ENCODE measurements at places on chromosomes 6 and 20. TPM values are rescaled to one million over a fixed set of nuclear protein-coding genes. Genes with fewer than 3 reads are reported as not detected.

DNA sequence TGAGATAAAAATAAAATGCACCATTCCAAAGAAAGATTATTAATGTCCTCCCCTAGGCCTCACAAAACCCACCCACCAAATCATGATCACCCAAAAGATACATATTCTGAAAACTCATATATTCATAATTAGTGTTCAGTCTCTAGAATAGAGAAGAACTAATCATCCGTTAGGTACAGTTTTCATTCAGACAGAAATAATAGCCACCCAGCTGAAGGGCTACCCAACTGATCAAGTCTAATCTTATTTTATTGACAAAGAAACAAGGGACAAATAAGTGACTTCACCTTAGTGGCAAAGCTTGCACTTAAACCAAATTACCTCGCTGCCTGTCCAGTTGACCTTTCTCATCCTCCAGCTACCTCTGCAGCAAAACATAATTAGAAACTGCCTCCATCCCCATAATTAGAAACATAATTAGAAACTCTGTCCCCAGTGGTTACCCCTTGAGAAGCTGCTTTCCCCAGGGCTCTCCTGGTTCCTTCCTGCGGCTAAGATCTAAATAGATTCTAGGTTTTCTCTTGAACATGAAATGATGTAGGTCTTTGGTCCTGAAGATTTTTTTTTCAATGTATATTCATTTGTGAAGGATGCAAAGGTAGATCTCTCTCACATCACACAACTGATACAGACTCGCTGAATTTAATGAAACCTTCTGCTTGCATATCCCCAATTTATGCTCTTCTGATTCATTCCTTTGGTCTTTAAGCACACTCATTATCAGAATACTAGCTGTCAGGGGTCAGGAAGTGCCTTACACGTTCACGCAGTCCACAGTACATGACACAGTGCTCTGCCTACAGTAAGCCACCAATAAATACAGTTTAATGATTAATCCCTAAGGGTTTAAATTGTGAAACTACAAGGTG lies 46.3 kb downstream of the HBS1L start:
- H3K27ac ChIP-seq = no peak overlapping the region
- DNase-seq = no peak
- peaks cover 4% of the 10 kb centered on the region for H3K4me1 ChIP-seq
- H3K36me3 ChIP-seq = peaks cover 4% of the 10 kb centered on the region
- H3K27me3 ChIP-seq = no peaks in the 10 kb centered on the region

DNA sequence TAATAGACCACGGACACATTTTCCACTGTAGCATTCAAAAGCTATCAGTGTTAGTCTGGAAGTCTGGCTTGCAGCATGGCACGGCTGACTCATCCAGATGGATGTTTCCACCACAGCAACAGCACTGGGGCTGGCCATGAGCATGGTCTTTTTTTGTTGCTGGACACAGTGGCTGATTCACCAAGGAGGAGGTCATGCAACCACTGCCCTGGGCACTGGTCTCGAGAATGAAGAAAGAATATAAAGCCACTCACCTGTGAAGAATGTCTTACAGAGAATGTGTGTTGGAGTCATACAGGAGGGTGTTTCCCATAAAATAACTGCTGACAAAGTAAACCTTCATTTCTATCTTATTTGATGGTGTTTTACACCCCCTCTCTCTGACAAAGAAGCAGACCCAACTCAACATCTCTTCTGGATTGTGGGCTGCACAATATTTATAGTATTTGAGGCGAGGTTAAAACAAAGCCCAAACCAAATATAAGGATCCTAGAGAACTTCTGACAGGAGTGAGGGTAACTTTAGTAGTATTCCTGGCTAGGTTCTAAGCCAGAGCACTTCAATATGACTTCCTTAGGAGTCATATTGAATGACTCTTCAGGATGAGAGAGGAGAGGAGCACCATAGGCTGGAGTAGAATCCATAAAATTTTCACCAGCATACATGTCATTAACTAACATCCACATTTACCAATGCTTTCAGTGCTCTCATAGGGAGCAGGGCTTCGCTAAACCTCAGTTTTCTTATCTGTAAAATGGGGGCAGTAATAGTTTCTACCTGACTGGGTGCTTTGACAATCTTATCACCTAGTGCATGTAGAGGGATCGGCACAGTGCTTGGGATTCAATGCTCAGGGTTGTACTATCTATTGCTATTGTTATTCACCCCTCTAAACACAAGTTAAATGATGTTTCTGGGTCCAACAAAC lies 121.4 kb downstream of the KIF13A start:
- H3K4me3 ChIP-seq = no peak overlapping the region
- no peaks in the 10 kb centered on the region for H3K27me3 ChIP-seq
- DNase-seq = no peak
- H3K27ac ChIP-seq = no peak overlapping the region

DNA sequence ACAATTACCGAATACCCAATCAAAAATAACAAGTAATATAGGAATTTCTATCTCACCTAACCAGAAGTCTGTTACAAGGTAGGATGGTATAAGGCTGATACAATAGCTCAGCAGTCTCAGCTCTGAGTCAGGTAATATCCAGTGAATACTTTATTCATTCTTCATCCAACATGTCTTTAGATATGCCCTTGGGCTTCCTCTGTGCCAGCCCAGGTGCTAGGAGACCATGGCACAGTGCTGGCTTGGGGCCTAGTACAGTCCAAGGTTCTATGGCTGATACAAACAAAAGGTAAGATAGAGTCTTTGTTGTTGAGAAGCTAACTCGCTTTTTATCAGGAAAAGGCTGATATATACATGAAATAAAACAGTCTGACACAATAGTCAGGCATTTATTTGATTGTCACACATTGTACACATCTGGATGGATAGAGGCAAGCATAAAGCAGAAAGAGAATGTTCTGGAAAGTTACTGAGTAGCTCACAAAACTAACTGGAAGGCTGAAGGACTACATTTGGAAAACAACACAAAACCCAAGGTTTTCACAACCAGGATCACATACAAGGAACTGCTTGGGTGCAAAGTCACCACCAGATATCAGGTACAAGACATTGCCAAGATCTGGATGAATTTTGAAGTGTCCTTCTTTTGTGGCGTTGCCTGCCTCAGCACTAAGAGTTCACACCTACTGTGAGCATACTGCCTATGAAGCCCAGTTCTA lies 110.4 kb upstream of the SCAF8 start:
- no peak overlapping the region for H3K4me3 ChIP-seq
- no peak for DNase-seq
- H3K4me1 ChIP-seq = peaks cover 15% of the 10 kb centered on the region
- H3K27me3 ChIP-seq = peaks cover 5% of the 10 kb centered on the region
- no peak overlapping the region for H3K27ac ChIP-seq
- H3K36me3 ChIP-seq = peaks cover 3% of the 10 kb centered on the region

- peaks cover 29% of the 10 kb centered on the region for H3K27me3 ChIP-seq
- no peak for DNase-seq
- peaks cover 2% of the 10 kb centered on the region for H3K4me1 ChIP-seq
- H3K4me3 ChIP-seq = no peak overlapping the region
- H3K27ac ChIP-seq = no peak overlapping the region
- no peaks in the 10 kb centered on the region for H3K36me3 ChIP-seq
Measured at GRCh38 chr6:161963634-161964234, 689.9 kb upstream of the AGPAT4 start.

- H3K36me3 ChIP-seq = no peaks in the 10 kb centered on the region
- H3K4me3 ChIP-seq = no peak overlapping the region
- H3K4me1 ChIP-seq = no peaks in the 10 kb centered on the region
- H3K27me3 ChIP-seq = peaks cover 4% of the 10 kb centered on the region
- DNase-seq = no peak
Measured at GRCh38 chr20:24670341-24670872, 201.0 kb downstream of the SYNDIG1 start.

DNA sequence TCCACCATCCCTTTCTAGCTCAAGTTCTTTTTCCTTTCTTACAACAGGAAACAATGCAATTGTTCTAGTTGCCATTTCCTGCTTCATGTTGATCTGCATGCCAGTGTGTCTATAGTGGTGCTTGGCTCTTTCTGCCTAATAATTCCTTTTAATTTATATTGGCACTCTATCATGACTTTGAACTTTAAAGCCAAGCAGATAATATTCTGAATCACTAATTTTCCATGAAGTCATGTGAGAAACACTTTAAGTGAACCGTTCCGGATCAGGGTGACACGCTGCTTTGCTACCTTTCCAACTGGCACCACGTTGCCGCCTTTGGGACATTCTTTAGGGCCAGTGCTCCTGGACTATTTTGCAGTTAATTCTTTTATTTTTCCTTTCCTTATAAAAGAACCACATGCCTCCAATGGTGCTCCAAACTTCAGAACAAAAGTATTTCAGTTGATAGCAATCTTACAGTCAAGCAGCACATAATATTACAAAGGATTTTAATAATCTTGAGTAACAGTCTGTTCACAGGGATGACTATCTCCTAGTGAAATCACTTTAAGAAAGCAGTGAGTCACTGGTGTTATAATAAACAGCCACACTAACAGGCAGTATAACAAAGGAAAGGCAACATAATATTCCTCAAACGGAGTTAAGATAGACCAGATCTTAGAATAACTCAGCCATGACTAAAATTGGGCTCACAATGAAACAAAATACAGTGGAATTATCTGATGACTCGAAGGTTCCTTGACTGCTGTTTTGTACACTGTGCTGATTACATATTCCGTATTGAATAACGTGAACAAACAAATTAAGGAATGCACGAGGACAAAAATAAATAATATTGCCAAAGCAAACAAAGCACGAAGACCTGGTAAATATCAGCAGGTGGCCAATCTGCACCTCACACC lies 19.0 kb upstream of the BLOC1S5 start:
- no peak for DNase-seq
- no peak overlapping the region for H3K4me3 ChIP-seq
- H3K27me3 ChIP-seq = no peaks in the 10 kb centered on the region
- H3K27ac ChIP-seq = peak overlapping the region; percentile 31
- peaks cover 38% of the 10 kb centered on the region for H3K4me1 ChIP-seq

GRCh38 chr20:60541991-60542390 lies 583.8 kb downstream of the CDH26 start:
- no peak for DNase-seq
- H3K27me3 ChIP-seq = peaks cover 3% of the 10 kb centered on the region
- no peak overlapping the region for H3K27ac ChIP-seq
- no peaks in the 10 kb centered on the region for H3K36me3 ChIP-seq
- no peak overlapping the region for H3K4me3 ChIP-seq

Gene FHL5
- not detected for total RNA-seq

Gene SLC4A11
- 2.0 TPM for total RNA-seq

DNA sequence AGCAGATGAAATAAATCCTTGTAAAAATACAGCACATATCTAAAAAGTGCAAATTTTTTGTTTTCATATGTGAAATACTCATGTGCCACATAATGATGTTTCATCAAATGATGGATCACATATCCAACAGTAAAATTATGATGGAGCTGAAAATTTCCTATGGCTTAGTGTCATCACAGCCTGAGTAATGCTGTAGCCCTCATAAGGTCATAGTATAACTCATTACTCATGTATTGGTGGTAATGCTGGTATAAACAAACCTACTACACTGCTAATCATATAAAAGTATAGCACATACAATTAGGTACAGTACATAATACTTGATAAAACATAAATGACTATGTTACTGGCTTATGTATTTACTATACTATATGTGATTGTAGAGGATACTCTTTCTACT lies 12.9 kb downstream of the TSPYL1 start:
- no peak overlapping the region for H3K4me3 ChIP-seq
- H3K27me3 ChIP-seq = no peaks in the 10 kb centered on the region
- no peak overlapping the region for H3K27ac ChIP-seq
- no peak for DNase-seq
- no peaks in the 10 kb centered on the region for H3K4me1 ChIP-seq

Gene AVP
- total RNA-seq = not detected

Gene CLDN20
- total RNA-seq = not detected

- no peak for DNase-seq
- H3K36me3 ChIP-seq = no peaks in the 10 kb centered on the region
- H3K4me3 ChIP-seq = peak within 1 kb of the TSS; percentile 16
- H3K27ac ChIP-seq = no peak within 1 kb of the TSS
- H3K27me3 ChIP-seq = peaks cover 43% of the 10 kb centered on the region
- no peaks in the 10 kb centered on the region for H3K4me1 ChIP-seq
Measured at GRCh38 chr20:63471981-63472831, at the start of gene KCNQ2. KCNQ2 (minus strand) TSS chr20:63472655; CDS start chr20:63472463, 192 bp downstream.

Gene USP49
- 17.3 TPM for total RNA-seq

DNA sequence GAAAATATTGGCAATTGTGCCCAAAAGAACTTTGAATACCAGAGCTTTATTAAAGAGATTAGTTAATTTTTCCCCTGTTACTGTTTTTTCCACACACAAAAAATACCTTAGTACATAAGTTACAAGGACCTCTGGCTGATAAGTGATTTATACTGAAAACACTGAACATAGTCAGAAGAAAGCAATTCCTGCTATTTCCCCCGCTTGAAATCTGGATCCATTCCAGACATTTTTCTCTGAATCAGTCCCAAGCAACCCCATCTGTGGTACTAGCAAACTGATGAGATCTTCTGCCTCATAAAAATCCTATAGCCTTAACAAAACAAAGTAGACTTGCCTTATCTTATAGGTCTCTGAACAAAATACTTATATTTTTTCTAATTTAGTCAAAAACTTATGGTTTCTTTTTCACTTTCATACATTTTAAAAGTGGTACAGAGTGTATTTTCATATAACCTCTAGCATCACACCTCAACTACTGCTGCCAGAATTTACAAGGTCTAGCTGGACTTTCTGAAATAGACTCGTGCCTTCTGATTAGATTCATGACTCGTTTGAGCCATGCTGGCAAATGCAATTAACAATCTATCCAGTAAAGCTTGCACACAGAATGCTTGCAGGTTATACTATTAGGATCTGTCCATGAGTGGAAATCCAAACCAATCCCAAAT lies 111.9 kb downstream of the TBX18 start:
- no peaks in the 10 kb centered on the region for H3K27me3 ChIP-seq
- H3K4me1 ChIP-seq = no peaks in the 10 kb centered on the region
- no peak for DNase-seq
- H3K4me3 ChIP-seq = no peak overlapping the region
- no peak overlapping the region for H3K27ac ChIP-seq
- no peaks in the 10 kb centered on the region for H3K36me3 ChIP-seq

DNA sequence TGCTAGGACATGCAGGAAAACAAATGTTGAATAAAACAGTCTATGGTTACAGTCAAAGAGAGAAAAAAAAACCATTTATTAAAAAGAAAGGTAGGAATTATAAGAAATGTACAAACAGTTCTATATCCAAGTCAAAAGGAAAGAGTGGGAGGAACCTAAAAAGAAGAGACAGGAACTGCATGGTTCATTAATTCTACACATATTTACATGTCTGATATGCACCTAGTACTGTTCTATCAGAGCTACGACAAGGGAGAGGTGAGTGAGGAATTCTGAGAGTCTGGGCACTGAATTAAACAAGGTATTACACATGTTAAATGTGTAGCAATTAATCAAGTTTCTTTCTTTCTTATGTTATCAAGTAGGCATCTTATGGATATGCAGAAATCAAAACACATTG lies 41.9 kb downstream of the SYCP2 start:
- DNase-seq = no peak
- H3K4me1 ChIP-seq = peaks cover 7% of the 10 kb centered on the region
- H3K27me3 ChIP-seq = peaks cover 4% of the 10 kb centered on the region
- H3K36me3 ChIP-seq = no peaks in the 10 kb centered on the region
- H3K27ac ChIP-seq = no peak overlapping the region

Gene TMC2
- not detected for total RNA-seq

Measured in progenitor cell of endocrine pancreas (in vitro differentiated cells).